ENCODE measurements at places on chromosomes 6 and 20. TPM values are rescaled to one million over a fixed set of nuclear protein-coding genes. Genes with fewer than 3 reads are reported as not detected.

DNA sequence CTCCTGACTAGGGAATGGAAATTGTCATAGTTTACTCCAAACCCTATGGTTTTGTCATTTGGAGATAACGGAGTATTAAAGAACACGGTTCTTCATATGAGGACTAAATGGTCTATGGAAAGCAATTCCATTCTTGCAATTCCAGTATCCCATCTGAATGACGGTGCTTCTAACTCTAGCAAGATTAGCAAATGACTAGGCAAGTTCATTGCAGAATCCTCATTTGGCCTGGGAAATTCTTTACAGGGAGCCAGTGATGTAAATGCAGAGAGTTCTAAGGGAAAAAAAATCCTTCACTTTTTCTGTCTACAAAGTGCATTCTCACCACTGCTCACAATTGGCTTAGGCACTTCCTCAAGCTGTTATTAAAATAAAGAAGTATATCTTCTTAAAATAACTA is 111.5 kb downstream of the MOXD1 start:
- H3K27ac ChIP-seq = no peak overlapping the region
- H3K27me3 ChIP-seq = no peaks in the 10 kb centered on the region
- H3K4me1 ChIP-seq = no peaks in the 10 kb centered on the region
- no peak overlapping the region for H3K4me3 ChIP-seq
- H3K36me3 ChIP-seq = no peaks in the 10 kb centered on the region

DNA sequence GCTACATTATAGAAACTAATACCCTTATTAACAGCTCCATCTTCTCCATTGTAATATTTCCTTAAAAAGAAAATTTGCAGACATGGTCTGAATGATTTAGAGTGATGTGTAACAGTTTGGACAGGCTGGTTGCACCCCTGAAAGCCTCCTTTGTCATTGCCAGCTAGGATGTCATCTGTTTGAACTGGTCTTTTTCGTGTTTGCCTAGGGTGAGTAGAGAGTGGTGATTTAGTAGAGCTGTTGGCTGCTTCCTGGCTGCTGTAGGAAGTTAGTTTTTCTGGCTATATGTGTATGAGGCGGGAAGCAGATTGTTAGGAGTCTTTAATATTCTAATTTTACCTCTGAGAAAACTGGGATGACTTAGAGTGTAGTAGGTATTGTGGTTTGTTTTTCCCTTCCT is 101.1 kb downstream of the ZFAND3 start:
- DNase-seq = no peak
- H3K27me3 ChIP-seq = no peaks in the 10 kb centered on the region
- H3K36me3 ChIP-seq = peaks cover 2% of the 10 kb centered on the region
- H3K4me3 ChIP-seq = no peak overlapping the region
- peaks cover 3% of the 10 kb centered on the region for H3K4me1 ChIP-seq

- H3K27ac ChIP-seq = no peak overlapping the region
- H3K27me3 ChIP-seq = no peaks in the 10 kb centered on the region
- no peaks in the 10 kb centered on the region for H3K4me1 ChIP-seq
- no peaks in the 10 kb centered on the region for H3K36me3 ChIP-seq
- no peak for DNase-seq
- no peak overlapping the region for H3K4me3 ChIP-seq
Measured at GRCh38 chr20:59375541-59375940, 75.1 kb downstream of the EDN3 start.

- H3K4me3 ChIP-seq = no peak overlapping the region
- H3K27ac ChIP-seq = no peak overlapping the region
- H3K4me1 ChIP-seq = no peaks in the 10 kb centered on the region
- H3K27me3 ChIP-seq = peaks cover 45% of the 10 kb centered on the region
Measured at GRCh38 chr6:30450909-30451841, 38.1 kb upstream of the HLA-E start.

DNA sequence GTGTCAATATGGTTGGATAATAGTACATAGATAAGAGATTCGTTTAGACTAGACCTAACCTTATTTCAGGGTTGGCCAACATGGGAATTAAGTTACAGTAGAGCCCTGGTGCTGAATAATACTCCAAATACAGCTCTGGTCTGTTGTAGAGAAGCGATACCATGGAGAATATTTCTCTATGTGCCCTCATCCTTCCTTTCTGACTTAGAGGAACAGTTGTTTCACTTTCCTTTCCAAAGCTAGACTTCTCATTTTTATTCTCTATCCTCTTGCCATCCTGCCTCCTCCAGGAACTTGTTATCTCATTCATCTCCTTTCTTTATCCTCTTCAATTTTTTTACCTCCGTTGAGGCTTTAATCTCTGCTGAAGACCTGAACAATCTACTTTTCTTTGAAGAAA is 68.9 kb downstream of the EDN1 start:
- no peaks in the 10 kb centered on the region for H3K27me3 ChIP-seq
- no peaks in the 10 kb centered on the region for H3K36me3 ChIP-seq
- H3K27ac ChIP-seq = no peak overlapping the region
- H3K4me3 ChIP-seq = no peak overlapping the region

DNA sequence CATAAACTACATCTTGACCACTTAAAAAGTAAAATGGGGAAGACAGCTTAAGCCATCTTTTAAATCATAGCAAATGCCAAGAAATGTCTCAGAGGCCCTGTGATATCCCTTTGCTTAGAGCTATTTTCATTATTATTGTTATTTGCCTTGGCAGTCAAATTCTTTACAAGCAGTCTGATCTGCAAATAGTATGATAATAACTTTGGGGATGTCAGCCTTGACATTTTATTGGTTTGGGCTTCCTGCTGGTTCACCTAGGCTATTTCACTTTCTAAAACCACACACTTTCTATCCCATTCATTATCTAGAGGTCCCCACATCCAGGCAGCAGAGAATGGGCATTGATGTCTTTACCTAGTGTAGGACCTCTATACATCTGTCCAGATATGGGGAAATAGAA is 125.1 kb downstream of the PDE7B start:
- no peak for DNase-seq
- no peaks in the 10 kb centered on the region for H3K4me1 ChIP-seq
- H3K4me3 ChIP-seq = no peak overlapping the region
- H3K36me3 ChIP-seq = no peaks in the 10 kb centered on the region
- H3K27ac ChIP-seq = no peak overlapping the region
- no peaks in the 10 kb centered on the region for H3K27me3 ChIP-seq

DNA sequence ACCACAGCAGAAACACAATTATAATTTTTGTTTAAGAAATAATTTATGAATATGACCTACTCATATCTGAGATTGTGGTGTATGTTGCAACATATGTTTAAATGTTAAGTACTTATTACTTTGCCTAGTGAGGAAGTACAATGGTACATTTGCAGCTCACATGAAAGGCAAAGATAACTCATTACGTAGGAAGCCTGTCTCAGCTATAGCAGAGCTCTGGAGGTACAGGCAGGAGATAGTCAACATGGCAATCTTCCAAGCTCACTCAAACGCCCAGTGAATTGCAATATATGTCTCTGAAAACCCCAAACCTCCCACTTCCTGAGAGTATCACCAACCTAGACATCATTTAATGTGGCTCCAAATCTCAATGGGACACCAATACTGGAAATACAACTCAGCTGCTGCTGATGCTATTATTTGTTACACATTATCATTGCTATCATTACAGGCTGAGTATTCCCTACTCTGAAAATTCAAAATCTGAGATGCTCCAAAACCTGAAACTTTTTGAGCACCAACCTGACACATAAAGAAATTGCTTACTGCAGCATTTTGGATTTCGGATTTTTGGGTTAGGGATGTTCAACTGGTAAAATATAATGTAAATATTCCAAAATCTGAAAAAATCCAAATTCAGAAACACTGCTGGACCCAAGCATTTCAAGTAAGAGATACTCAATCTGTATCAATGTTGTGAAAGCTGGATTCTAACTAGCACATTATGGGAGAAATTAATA is 25.1 kb upstream of the GSTA4 start:
- H3K27ac ChIP-seq = peak overlapping the region; percentile 65
- DNase-seq = peak; percentile 76
- no peaks in the 10 kb centered on the region for H3K27me3 ChIP-seq
- peaks cover 16% of the 10 kb centered on the region for H3K36me3 ChIP-seq

DNA sequence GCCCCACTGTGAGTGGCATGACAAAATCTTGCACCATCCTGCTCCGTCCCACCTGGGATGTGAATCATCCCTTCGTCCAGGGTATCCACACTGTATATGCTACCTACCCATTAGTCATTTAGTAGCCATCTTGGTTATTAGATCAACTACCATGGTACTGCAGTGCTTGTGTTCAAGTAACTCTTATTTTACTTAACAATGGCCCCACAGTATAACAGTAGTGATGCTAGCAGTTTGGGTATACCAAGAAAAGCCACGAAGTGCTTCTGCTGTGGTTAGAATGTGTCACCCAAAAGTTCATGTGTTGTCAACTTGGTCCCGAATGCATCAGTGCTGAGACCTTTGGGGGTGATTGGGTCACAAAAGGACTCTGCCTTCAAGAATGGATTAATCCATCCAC is 11.7 kb downstream of the OSER1 start:
- no peak overlapping the region for H3K27ac ChIP-seq
- H3K4me3 ChIP-seq = no peak overlapping the region
- H3K4me1 ChIP-seq = no peaks in the 10 kb centered on the region
- DNase-seq = no peak

GRCh38 chr20:45303586-45304463 is 2.8 kb upstream of the RBPJL start:
- H3K4me3 ChIP-seq = no peak overlapping the region
- no peak overlapping the region for H3K27ac ChIP-seq
- DNase-seq = no peak
- no peaks in the 10 kb centered on the region for H3K36me3 ChIP-seq
- H3K4me1 ChIP-seq = no peaks in the 10 kb centered on the region
- peaks cover 49% of the 10 kb centered on the region for H3K27me3 ChIP-seq

DNA sequence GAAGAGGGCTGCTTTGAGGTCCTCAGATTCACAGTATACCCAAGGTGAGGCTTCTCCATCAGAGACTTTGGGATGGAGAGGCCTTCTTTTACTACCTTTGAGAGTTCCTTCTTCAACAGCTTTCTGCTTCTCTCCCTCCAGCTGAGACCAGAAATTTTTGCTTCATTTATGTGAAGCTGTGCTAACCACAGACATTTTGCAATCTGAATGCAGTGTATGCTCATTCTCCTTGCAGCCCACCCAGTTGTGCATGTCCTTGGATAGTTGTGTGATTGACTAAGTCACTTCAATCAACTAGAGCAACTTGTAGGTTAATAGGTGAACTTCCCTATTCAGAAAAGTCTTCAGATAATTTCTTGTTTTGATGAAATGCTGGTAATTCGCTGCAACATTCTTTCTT is 20.1 kb downstream of the DCBLD1 start:
- no peak for DNase-seq
- no peak overlapping the region for H3K27ac ChIP-seq
- H3K36me3 ChIP-seq = no peaks in the 10 kb centered on the region
- H3K4me3 ChIP-seq = no peak overlapping the region
- H3K27me3 ChIP-seq = no peaks in the 10 kb centered on the region
- peaks cover 9% of the 10 kb centered on the region for H3K4me1 ChIP-seq

GRCh38 chr20:16270989-16271388 is 302.3 kb downstream of the KIF16B start:
- no peaks in the 10 kb centered on the region for H3K4me1 ChIP-seq
- no peak for DNase-seq
- H3K36me3 ChIP-seq = no peaks in the 10 kb centered on the region

DNA sequence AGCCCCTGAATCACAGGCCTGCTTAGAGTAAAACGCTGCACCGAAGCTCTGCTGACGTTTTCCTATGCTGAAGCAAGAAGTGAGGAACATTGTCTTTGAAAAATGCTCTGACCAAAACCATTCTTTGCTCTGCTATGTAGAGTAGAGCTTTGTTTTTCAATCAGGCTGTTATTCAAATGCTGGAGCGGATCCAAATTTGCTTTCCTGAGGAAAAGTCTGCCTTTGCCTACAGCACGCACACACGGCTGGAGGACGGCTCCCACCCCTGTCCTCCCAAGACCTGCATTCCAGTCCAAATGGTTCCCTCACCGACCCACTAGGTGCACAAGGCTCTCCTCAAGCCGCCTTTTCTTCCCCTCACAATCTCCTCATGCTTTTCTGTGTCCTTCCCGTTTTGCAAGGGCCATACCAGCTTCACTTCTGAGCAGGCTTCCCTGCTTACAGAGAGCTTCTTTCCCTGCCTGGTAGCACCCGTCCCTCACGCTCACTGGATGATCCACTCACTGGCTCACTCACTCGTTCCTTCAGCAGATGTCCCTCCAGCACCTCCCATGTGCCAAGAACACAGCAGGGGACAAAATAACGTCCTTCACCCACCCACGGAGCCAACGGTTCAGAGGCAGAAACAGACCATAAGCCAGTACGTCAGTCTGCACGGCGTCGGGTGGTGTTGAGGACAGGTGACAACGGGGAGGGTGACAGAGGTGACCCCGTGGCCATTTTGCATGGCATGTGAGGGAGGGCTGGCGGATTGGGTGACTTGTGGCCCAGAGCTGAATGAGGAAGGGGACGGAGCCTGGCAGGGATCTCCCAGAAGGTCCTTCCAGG is 137.9 kb upstream of the NEDD9 start:
- no peak overlapping the region for H3K4me3 ChIP-seq
- H3K4me1 ChIP-seq = peaks cover 15% of the 10 kb centered on the region

DNA sequence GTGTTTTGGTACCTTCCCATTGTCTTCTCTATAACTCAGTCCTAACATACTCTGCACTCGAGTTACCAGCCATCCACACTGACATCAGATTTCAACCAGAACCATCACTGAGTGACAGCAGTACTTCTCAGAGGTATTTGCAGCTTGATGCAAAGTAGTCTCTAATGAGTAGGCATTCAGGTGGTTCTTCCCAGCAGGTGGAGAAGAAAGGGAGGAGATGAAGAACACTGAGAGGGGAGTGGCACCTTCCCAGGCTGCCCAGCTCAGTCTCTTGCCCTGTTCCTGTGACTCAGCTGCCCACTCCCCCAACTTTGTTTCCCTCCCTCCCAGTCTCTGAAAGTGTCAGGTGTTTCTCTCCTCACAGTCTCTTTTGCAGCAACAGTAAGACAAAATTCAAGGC is 38.7 kb upstream of the SMIM28 start:
- no peaks in the 10 kb centered on the region for H3K4me1 ChIP-seq
- no peaks in the 10 kb centered on the region for H3K27me3 ChIP-seq
- DNase-seq = no peak
- no peak overlapping the region for H3K4me3 ChIP-seq

DNA sequence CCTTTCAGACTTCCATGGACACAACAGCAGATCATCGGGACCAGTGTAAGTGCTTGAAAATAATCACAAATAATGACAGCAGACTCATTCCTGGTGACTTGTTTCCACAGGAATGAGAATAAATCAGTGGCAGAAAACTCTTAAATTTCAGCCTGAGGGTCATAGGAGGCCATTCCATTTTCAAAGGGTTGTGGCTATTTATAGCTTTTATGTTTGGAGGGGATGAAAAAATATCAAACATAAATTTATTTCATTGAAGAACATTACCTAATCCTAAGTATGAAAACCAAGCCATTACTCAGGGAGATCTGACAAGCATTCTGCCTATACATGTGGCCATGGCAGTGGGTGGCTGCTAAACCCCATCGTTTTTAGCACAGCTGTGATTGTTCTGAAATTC is 173.6 kb upstream of the CNR1 start:
- no peak overlapping the region for H3K27ac ChIP-seq
- no peaks in the 10 kb centered on the region for H3K4me1 ChIP-seq
- H3K36me3 ChIP-seq = no peaks in the 10 kb centered on the region
- no peak overlapping the region for H3K4me3 ChIP-seq
- H3K27me3 ChIP-seq = no peaks in the 10 kb centered on the region

GRCh38 chr20:44051661-44052000 is 135.4 kb downstream of the JPH2 start:
- H3K4me3 ChIP-seq = no peak overlapping the region
- no peaks in the 10 kb centered on the region for H3K4me1 ChIP-seq
- no peak overlapping the region for H3K27ac ChIP-seq
- no peaks in the 10 kb centered on the region for H3K36me3 ChIP-seq

Gene RGS17
- 1.4 TPM for polyA plus RNA-seq

Gene ASIP
- 0.09 TPM for polyA plus RNA-seq

Gene SLC17A9
- 1.6 TPM for polyA plus RNA-seq

Gene TCP11
- 0.03 TPM for polyA plus RNA-seq

Gene GZF1
- 8.3 TPM for polyA plus RNA-seq

Gene LY6G6D
- not detected for polyA plus RNA-seq
